ENCODE measurements at places on chromosomes 7 and 10.

- no peak for DNase-seq
Measured at GRCh38 chr7:12674861-12675260, 12.6 kb upstream of the ARL4A start.

- no peak for DNase-seq
Measured at GRCh38 chr10:4351723-4352413, 474.1 kb upstream of the AKR1E2 start.

DNA sequence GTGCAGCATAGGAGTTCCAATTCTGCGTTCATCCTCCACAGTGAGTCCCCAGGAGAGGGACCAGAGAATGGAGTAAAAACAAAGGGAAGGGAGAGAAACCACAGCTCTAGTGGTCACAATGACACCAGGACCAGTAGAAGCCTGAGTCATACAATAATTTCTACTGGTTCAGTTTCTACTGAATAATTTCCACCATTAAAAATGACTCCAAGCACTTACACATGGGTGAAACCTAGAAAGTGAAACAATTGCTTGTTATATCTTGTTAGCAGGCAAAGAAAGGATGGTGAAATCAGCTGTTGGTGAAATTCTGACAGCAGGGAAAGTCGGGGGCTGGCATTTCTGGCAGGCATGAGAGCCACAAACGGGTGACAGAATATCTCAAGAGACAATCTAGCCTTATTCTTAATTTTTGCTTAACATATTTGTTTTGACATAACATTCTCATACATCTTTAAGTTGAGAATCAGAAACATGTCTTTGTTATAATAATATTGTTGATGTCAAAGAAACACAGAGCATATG lies 1065.8 kb upstream of the C7orf33 start:
- no peak for DNase-seq

DNA sequence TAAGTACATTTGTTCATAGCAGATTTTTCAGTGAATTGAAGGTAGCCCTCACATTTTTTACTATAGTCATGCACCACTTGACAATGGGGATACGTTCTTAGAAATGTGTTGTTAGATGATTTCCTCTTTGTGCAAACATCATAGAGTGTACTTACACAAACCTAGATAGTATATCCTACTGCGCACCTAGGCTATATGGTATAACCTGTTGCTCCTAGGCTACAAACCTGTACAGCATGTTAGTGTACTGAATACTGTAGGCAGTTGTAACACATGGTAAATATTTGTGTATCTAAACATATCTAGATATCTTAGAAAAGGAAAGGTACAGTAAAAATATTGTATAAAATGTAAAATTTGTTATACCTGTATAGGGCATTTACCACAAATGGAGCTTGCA lies 41.2 kb downstream of the TAX1BP1 start:
- no peak for DNase-seq

DNA sequence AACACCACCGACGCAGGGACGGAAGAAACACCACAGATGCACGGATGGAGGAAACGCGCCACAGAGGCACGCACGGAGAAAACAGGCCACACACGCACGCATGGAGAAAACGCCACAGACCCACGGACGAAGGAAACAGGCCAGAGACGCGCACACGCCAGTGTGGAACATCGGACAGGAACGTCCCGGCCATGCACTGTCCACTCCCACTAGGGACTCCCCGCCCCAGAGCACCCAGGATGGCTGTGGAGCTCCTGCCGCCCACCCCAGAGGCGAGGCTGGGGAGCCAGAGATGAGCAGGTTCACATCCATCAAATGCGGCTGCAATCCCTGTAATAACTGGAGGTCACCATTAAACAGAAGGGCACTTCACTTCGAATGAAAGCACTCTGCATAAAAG lies 17.3 kb downstream of the DIP2C start:
- DNase-seq, result no peak

- no peak for DNase-seq
Measured at GRCh38 chr7:111107579-111107978, 16.7 kb downstream of the LRRN3 start.

DNA sequence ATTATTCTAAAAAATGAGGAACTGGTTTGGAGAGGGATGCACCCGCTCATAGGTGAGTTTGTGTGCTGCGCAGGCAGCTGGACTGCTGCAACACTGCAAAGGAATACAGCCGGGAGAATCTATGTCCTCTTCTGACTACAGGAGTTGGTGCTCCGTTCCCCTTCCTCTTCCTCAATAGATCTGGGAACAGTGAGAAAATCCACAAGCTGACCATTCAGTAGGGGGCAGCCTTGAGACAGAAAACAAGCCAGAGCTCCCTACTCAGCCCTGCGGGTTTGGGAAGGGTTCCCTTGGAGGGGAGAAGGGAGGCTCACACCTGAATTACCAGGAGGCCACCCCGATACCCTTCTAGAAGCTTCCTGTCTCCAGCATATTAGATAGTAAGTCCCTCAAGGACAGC lies 87.3 kb upstream of the FOXI2 start:
- no peak for DNase-seq

DNA sequence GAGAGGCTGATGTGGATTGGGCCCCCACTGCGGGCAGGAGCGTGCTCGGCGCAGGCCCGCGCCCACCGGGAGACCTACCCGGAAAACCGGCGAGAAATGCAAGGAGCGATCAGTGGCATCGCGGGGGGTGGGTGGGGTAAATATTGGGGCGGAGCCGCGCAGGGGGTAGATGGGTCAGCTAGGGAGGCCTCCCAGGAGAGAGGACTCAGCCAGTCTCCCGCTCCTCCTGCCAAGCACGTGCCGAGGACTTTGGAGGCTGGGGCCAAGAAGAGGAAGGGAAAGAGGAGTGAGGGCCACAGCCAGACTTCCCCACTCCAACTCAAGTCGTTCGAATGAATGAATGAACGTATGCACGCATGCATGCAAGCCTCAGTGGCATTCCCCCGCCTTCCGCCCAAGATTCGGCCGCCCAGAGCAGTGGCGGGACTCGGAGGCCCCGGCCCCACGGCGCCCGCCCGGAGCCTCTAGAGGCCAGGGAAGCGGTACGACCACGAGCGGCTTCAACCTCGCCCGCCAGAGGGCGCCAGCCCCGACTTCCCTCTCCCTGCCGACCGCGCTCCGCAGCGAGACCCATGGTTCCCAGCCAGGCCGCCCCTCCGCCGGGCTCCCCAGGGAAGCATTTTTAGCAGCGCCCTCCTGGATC lies 3.6 kb downstream of the NPM3 start:
- no peak for DNase-seq

- DNase-seq, result no peak
Measured at GRCh38 chr7:23061327-23061726, 44.3 kb upstream of the KLHL7 start.

DNA sequence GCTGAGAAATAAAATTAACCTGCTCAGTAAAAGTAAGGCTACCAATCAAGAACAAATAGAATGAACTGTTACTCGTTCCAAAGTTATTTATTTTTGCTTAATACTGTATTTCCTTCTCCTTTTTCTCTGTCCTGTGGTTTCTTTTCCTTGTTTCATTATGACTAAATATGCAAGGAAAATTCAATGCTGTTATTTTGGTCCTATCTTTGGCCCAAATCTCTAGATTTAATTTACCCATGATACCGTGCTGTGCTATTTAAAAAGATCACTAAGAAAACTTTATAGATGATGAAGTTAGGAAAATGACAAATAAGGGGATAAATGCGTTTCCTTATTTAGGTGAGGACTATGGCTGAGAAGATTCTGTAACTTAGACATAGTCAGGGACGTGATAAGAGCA lies 45.3 kb upstream of the FAM133B start:
- no peak for DNase-seq

GRCh38 chr10:110893559-110894179 lies 21.9 kb downstream of the PDCD4 start:
- no peak for DNase-seq

- DNase-seq, result no peak
Measured at GRCh38 chr10:28738200-28738599, 60.9 kb downstream of the BAMBI start.
